ENCODE measurements at places on chromosomes 13 and 19. TPM values are rescaled to one million over a fixed set of nuclear protein-coding genes. Genes with fewer than 3 reads are reported as not detected.

The FFAR1 gene
- polyA plus RNA-seq: 0.24 TPM

The ERFL gene
- not detected for polyA plus RNA-seq

The NALCN gene
- polyA plus RNA-seq: not detected

The PLPP2 gene
- polyA plus RNA-seq: 0.53 TPM

The KIR2DL4 gene
- not detected for polyA plus RNA-seq

The WDR87 gene
- polyA plus RNA-seq: not detected

The ATP8B3 gene
- 1.2 TPM for polyA plus RNA-seq

The ATXN8OS gene
- not detected for polyA plus RNA-seq

The SULT2B1 gene
- polyA plus RNA-seq: not detected

The PCP2 gene
- not detected for polyA plus RNA-seq

The ZNF85 gene
- polyA plus RNA-seq: 11.7 TPM

The ZNF773 gene
- polyA plus RNA-seq: 9.0 TPM

The SELENOV gene
- polyA plus RNA-seq: not detected

The SERP2 gene
- not detected for polyA plus RNA-seq

The GPR183 gene
- 494 TPM for polyA plus RNA-seq

The LRRC4B gene
- not detected for polyA plus RNA-seq

The ZNF557 gene
- polyA plus RNA-seq: 8.5 TPM

The PSG7 gene
- not detected for polyA plus RNA-seq

The LGALS7B gene
- not detected for polyA plus RNA-seq

The CDC42EP5 gene
- polyA plus RNA-seq: not detected

The ZNF793 gene
- 1.9 TPM for polyA plus RNA-seq

The LGALS14 gene
- polyA plus RNA-seq: not detected

The PSPN gene
- 0.65 TPM for polyA plus RNA-seq

The C19orf73 gene
- polyA plus RNA-seq: 2.6 TPM

The PTGIR gene
- 0.21 TPM for polyA plus RNA-seq

The CD70 gene
- polyA plus RNA-seq: 28.4 TPM

The ZNF625 gene
- 1.1 TPM for polyA plus RNA-seq

The SSC5D gene
- not detected for polyA plus RNA-seq

The C1QTNF9 gene
- polyA plus RNA-seq: not detected

The TYROBP gene
- 13.7 TPM for polyA plus RNA-seq

The OBI1 gene
- polyA plus RNA-seq: 9.8 TPM

The SMIM17 gene
- polyA plus RNA-seq: not detected

The KANK3 gene
- polyA plus RNA-seq: not detected

The UNC13A gene
- polyA plus RNA-seq: not detected

The PLVAP gene
- not detected for polyA plus RNA-seq
